Esophagus squamous epithelium (tissue), 5 donors: ENCODE measurements at places on chromosomes 12 and 14. TPM values are rescaled to one million over a fixed set of nuclear protein-coding genes. Genes with fewer than 3 reads are reported as not detected.
A peak's percentile ranks its signal among the peaks of the same experiment; 100 is the strongest.

RD3L gene
- total RNA-seq = not detected

DNA sequence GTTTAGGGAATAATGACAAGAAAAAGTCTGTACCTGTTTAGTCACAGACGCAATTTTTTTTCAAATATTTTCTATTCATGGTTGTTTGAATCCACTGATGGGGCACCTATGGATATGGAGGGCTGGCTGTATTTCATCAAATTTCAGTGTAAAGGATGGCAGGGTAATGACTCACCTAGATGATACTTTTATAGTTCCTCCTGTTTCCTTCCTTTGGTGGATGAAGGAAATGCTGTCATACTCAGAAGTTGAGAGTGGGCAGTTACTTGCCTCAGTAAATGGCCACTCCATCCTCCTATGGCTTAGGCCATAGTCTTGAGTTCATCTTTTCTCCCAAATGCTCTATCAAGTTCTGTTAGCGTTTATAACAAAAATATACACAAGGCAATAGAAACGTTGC lies 18.9 kb upstream of the C12orf71 start:
- no peaks in the 10 kb centered on the region for H3K4me1 ChIP-seq
- DNase-seq = no peak
- no peaks in the 10 kb centered on the region for H3K36me3 ChIP-seq
- no peak overlapping the region for H3K27ac ChIP-seq
- no peaks in the 10 kb centered on the region for H3K27me3 ChIP-seq
- H3K4me3 ChIP-seq = no peak overlapping the region

DNA sequence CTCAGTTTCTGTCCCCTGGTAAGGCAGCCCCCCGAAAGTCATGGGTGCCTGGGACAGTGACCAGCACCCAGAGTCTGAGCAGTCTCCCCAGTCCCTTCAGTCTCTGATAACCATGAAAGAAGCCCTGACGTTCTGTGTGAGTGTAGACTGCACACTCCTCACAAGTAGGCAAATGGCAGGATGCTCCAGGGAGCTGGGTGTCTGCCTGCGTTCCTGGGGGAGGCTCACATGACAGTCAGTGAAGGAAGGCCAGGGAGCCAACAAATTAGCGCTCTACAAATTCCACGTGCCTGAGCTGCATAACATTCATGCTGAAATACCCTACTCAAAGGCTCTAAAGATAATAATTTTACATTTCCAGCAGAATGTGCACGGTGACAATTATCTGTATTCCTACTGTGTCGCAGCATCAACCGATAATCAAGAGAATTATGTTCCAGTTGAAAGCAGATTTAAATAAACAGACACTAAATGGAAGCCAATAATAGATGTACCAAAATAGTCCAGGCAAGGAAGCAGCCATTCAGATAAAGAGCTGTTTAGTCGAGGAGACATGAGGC lies 56.3 kb downstream of the ASCL1 start:
- H3K27ac ChIP-seq = no peak overlapping the region
- no peak for DNase-seq
- H3K4me1 ChIP-seq = no peaks in the 10 kb centered on the region
- H3K36me3 ChIP-seq = no peaks in the 10 kb centered on the region
- H3K27me3 ChIP-seq = no peaks in the 10 kb centered on the region

DNA sequence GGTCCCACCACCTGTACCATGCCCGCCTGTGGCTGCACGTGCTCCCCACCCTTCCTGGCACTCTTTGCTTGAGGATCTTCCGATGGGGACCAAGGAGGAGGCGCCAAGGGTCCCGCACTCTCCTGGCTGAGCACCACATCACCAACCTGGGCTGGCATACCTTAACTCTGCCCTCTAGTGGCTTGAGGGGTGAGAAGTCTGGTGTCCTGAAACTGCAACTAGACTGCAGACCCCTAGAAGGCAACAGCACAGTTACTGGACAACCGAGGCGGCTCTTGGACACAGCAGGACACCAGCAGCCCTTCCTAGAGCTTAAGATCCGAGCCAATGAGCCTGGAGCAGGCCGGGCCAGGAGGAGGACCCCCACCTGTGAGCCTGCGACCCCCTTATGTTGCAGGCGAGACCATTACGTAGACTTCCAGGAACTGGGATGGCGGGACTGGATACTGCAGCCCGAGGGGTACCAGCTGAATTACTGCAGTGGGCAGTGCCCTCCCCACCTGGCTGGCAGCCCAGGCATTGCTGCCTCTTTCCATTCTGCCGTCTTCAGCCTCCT lies 1.1 kb downstream of the INHBE start:
- no peaks in the 10 kb centered on the region for H3K36me3 ChIP-seq
- H3K27me3 ChIP-seq = no peaks in the 10 kb centered on the region
- no peak overlapping the region for H3K27ac ChIP-seq
- H3K4me1 ChIP-seq = peaks cover 46% of the 10 kb centered on the region

DNA sequence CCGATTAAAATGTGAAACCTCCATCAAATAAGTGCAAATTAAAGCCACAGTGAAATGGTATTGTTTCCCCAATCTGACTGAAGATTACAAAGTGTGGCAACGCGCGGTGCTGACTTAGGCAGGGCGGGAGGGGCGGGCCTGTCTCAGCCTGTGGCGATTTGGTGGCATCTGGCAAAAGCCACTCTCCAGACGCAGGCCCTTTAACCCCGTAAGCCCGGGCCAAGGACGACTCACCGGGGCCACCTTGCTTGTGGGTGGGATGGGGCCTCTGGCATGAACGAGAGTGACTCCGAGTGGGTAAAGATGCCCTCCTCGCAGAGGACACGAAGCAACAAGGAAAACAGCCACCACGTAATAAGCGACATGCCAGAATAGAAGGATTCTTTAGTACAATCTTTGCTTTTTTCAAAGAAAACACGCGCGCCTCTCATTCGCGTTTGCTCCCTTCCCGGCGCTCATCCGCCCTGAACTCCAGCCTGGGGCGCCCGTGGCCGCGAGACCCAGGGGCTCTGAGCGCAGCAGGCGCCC lies 815 bp downstream of the DEGS2 start:
- H3K27ac ChIP-seq = no peak overlapping the region
- H3K36me3 ChIP-seq = no peaks in the 10 kb centered on the region
- peak overlapping the region; percentile 65 for H3K4me3 ChIP-seq
- H3K4me1 ChIP-seq = peaks cover 25% of the 10 kb centered on the region
- no peak for DNase-seq
- H3K27me3 ChIP-seq = peaks cover 7% of the 10 kb centered on the region

GRCh38 chr12:14390870-14391530 lies 25.5 kb downstream of the ATF7IP start:
- no peak overlapping the region for H3K4me3 ChIP-seq
- H3K36me3 ChIP-seq = no peaks in the 10 kb centered on the region
- H3K4me1 ChIP-seq = peaks cover 29% of the 10 kb centered on the region
- DNase-seq = no peak
- no peaks in the 10 kb centered on the region for H3K27me3 ChIP-seq

DNA sequence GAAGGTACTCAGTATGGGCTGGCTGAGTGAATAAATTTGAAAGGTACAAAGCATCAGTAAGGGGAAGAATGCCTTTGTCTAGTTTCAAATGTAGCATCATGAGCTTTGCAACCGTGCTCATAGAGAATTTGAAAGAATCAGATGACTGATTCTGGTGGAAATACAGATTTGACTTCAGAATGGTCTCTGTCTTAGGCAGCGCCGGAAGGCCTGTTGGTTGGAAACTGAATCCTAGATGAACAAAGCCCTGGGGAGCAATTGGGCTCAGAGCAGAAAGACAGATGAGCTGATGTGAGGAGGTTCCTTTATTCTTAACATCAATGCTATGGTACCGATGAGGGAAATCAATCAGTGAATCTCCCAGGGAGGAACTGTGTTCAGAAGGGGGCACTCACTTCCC lies 137.3 kb downstream of the SNAPC1 start:
- H3K27ac ChIP-seq = no peak overlapping the region
- no peaks in the 10 kb centered on the region for H3K27me3 ChIP-seq
- H3K4me1 ChIP-seq = no peaks in the 10 kb centered on the region
- no peak overlapping the region for H3K4me3 ChIP-seq
- no peak for DNase-seq

- H3K4me1 ChIP-seq = peaks cover 77% of the 10 kb centered on the region
- no peaks in the 10 kb centered on the region for H3K36me3 ChIP-seq
- no peak for DNase-seq
Observed at GRCh38 chr14:21106498-21107282, 5.8 kb downstream of the TMEM253 start.

DNA sequence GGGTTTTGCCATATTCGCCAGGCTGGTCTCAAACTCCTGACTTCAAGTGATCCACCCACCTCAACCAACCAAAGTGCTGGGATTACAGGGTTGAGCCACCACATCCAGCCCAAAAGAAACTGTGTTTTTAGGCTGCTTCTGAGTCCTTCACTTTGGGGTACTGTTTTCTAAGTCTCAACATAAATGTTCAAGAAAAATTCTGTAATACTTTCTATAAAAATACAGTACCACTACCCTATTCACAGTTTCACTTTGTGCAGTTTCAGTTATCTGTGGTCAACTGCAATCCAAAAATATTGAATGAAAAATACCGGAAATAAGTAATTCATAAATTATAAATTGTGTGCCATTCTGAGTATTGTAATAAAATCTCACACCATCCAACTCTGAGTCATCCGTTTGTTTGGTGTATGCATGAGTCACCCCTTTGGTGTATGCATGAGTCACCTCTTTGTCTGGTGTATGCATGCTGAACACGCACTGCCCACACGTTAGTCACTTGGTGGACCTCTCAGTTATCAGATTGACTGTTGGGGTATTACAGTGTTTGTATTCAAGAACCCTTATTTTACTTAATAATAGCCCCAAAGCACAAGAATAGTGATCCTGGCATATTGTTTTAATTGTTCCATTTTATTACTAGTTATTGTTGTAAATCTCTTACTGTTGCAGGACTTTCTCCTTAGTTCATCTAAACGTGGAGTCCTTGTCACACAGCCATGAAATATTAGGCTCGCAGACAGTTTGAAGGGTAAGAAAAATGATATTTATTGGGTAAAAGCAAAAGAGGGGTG lies 190.2 kb downstream of the FSCB start:
- H3K4me3 ChIP-seq = no peak overlapping the region
- no peak overlapping the region for H3K27ac ChIP-seq
- no peak for DNase-seq
- no peaks in the 10 kb centered on the region for H3K4me1 ChIP-seq
- no peaks in the 10 kb centered on the region for H3K36me3 ChIP-seq

GRCh38 chr14:37116933-37117849 lies 55.2 kb downstream of the SLC25A21 start:
- no peak for DNase-seq
- H3K4me1 ChIP-seq = no peaks in the 10 kb centered on the region
- H3K4me3 ChIP-seq = no peak overlapping the region
- no peaks in the 10 kb centered on the region for H3K36me3 ChIP-seq

DNA sequence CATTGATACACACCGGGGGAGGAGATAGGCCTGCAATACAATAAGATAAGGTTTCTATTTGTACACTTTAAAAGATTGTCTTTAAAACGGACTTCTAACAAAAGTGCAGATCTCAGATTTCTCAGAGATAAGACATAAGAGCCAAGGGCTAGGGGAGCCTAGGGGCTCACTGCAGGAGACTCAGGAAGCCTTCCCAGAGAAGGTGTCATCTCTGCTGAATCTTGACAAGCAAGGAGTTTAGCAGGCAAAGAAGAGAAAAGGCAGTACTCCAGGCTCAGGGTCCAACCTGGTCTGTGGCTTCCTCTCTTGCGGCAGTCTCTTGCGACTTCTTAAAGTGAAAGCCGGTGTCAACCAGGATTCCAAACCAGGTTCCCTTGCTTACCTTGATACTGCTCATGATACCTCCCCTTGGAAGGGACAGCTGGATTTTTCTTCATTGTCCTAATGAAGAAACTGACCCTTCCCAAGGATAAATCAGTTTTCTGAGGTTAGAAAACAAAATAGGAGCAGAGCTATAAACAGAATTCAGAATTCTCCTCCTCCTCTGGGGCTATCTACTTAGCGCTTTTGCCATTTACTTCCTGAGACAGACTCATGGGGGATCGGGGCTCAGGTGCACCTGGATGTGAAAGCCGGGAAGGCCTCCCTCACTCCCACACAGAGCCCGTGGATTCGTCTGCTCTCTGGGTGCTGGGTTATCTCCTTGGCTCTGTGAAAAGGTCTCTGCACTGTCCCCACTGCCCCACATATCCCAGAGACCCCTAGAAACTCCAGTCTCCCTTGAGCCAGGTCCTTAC lies 1.7 kb upstream of the SCNN1A start:
- DNase-seq = no peak
- peak overlapping the region; percentile 64 for H3K4me3 ChIP-seq
- H3K27ac ChIP-seq = peak overlapping the region; percentile 94
- H3K36me3 ChIP-seq = no peaks in the 10 kb centered on the region

PPM1H gene
- not detected for total RNA-seq

GRCh38 chr12:25590011-25590721 lies 37.1 kb upstream of the LMNTD1 start:
- H3K36me3 ChIP-seq = no peaks in the 10 kb centered on the region
- no peak for DNase-seq
- no peak overlapping the region for H3K27ac ChIP-seq
- no peak overlapping the region for H3K4me3 ChIP-seq
- H3K27me3 ChIP-seq = no peaks in the 10 kb centered on the region
- H3K4me1 ChIP-seq = no peaks in the 10 kb centered on the region

MYRFL gene
- total RNA-seq = not detected

DNA sequence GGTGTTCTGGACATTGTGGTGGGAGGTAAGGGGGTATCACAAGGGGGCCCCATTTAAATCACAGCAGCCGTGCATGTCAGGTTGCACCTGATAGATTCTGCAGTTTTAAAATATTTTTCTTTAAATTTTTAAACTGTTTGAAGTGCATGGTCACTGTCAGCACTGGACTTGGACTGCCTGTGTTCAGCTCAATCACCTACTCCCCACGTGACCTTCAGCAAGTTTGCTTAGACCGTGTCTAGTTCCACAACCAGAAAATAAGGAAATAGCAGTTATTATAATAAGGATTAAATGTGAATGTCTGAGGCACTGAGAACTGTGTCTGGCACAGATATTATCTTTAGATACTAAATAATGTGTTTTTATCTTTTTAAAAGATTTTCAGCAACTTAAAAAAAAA lies 64.7 kb downstream of the ESR2 start:
- no peak overlapping the region for H3K27ac ChIP-seq
- H3K36me3 ChIP-seq = peaks cover 88% of the 10 kb centered on the region
- H3K4me3 ChIP-seq = no peak overlapping the region
- no peaks in the 10 kb centered on the region for H3K27me3 ChIP-seq
- DNase-seq = no peak
- peaks cover 5% of the 10 kb centered on the region for H3K4me1 ChIP-seq

GRCh38 chr12:3225796-3226180 lies 148.6 kb downstream of the TSPAN9 start:
- H3K4me1 ChIP-seq = no peaks in the 10 kb centered on the region
- H3K27ac ChIP-seq = no peak overlapping the region
- no peaks in the 10 kb centered on the region for H3K27me3 ChIP-seq
- DNase-seq = no peak
- no peak overlapping the region for H3K4me3 ChIP-seq

SLC25A47 gene
- not detected for total RNA-seq
